ENCODE measurements at places on chromosomes 7 and 10.

DNA sequence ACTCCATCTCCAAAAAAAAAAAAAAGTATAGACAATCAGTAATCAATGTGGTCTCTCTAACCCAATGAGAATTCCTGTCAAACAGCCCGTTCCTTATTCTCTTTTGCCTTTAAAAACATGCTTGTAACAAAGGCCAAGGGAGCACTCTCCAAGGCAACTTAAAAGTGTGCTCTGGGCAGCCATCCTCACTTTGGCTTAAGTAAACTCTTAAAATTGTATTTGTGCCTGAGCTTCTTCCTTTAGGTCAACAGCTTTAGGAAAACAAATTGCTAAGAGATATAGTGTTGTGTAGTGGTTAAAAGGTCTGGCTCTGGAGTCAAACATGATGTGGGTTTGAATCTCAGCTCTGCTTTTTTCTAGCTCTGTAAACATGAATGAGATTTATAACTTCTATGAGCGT, 13.9 kb upstream of the EPC1 start:
- DNase-seq: no peak

GRCh38 chr10:28058746-28059145, 59.9 kb upstream of the ODAD2 start:
- no peak for DNase-seq

GRCh38 chr7:138879356-138879755, 81.4 kb upstream of the ATP6V0A4 start:
- no peak for DNase-seq

DNA sequence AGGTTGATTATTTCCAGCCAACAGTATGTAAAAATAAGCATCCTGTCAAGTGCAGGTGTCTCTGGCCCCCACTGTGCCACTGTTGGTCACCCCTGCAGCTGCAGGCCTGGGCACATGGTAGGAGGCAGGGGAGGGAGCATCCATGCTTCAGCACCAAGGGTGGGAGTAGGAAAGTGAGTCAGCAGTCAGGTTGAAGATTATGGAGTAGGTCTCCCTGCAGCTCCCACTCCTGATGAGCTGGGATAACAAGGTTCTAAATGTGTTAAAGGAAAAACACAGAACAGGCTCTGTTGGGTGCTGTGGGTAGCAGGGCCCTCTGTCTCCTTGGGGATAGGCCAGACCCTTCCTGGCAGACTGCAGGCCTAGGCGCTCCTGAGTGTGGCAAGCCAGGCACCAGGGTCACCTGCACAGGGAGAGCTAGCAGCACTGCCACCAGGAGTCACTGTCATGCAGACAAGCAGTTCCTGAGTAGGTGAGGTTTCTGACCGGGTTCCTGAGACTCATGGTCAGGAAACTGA, 59.3 kb downstream of the NUDCD3 start:
- DNase-seq: no peak

DNA sequence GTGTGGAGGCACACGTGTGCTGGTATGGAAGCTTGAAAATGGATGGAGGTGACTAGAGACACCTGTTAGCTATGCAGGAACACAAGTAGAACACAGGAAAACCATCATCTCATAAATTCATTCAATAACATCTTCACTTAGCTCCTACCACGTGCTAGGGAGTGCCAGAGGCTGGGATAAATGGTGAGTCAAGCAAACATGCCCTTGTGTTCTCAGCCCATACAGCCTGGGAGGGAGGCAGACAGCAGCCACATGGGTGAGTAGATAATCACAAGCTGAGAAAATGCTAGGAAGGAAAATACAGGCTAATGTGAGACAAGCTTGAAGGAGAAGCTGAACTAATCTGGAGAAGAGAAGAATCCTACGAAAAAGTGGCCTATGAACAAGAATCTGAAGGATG, 468.0 kb upstream of the ZMIZ1 start:
- no peak for DNase-seq

DNA sequence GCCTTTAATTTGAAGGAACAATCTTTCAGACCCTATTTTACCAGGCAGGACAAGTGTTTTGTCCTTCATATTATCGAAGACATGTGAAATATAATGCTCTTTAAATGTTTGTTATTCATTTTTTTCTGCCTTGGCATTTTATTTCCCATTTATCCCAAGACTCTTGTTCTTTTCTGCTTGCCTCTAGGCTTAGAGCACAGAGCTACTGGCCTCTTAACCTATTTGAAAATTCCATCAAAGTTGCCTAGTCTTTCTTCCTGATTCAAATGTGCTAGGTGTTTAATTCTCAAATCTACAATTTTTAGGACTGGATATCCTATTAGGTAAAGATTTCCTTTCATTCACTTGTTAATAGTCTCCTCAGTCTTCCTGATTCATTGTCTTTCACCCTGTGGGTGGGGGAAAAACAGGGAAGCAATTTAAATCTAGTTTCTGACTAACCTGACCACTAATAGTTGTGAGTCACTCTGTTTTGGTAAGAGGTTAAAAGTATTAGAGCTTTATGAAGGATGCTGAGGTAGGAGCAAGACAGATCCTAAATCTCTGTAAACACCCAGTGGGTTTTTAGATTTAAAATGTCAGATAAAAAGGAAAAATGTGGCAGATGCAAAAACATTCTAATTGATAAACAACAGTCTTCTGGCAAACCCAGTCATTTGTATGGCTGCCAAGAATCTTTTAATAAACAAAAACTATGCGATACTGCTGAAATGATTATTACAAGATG, 1.5 kb downstream of the LIPK start:
- DNase-seq: no peak

- no peak for DNase-seq
Observed at GRCh38 chr10:71517298-71518169, 120.8 kb downstream of the CDH23 start.

- DNase-seq: no peak
Observed at GRCh38 chr7:139109983-139110411, 477 bp upstream of the ZC3HAV1 start.

DNA sequence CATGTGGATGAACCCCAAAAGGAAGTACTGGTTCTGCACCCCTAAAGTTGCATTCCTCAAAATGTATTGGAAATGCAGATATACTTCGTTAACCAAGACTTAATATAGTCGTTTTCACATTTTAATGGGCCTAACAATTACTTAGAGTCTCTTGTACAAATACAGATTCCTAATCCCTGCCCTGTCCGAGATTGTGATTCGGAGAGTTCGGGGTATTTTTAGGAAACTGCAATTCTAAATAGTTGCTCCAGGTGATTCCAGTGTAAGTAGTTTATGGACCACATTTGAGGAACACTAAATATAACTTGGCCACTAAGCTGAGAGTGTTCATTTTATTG, 830 bp downstream of the TRUB1 start:
- DNase-seq: no peak

DNA sequence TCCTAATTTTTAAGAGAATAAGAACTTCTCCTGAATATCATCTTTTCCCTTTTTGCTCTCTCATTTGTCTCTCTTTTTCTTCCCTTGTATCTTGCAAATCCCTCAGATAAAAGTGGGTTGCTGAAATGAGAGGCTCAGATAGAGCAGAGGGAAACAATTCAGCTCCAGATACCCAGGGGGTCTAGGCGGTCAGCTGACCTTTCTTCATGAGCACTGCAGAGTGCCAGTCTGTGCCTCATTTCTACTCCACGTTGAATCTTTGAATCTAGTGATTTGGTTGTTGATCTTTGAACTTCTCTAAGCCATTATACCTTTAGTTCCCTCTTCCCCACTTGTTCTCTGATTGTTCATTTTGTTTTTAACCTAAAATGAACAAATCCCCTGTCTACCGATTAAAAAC, 572.6 kb downstream of the PTPRN2 start:
- DNase-seq: no peak

DNA sequence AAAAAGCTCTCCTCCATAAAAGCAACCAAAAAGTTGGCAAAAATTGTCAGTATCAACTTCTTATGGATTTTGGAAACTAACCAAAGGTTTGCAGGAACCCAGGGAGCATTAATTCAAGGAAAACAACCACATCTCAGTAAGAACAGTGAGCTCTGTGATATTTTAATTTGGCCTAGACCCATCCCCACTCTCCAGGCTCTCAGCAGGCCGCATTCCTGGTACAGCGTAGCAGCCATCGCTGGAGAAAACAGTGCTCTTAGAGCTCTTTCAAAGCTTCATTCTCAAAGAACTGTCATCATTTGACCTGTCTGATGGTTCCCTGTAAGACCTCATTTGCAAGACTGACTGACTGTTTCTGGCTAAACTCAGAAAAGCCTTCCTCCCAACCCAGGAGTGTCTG, 81.9 kb downstream of the NUDCD3 start:
- no peak for DNase-seq

DNA sequence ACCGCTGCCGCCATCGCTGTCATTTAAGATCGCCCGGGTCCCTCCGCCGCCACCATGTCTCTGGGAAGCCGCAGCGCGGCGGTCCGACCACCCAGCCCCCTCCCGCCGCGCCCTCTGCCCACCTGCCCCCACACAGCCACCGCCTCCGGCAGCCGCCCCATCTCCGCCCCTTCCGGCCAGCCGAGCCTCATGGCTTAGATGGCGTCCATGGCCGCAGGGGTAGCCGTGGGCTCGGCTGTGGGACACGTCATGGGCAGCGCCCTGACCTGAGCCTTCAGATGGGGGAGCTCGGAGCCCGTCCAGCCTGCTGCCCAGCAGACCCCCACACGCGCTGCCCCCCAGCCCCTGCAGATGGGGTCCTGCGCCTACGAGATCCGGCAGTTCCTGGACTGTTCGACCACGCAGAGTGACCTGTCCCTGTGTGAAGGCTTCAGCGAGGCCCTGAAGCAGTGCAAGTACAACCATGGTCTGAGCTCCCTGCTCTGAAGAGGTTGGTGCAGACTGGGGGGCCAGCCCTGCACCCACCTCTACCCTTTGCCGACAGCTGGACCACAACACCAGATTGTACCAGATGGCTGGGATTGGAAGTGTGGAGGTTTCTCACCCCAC, 38.0 kb upstream of the TARP start:
- no peak for DNase-seq

- no peak for DNase-seq
Observed at GRCh38 chr7:126760914-126761577, 491.7 kb downstream of the GRM8 start.

DNA sequence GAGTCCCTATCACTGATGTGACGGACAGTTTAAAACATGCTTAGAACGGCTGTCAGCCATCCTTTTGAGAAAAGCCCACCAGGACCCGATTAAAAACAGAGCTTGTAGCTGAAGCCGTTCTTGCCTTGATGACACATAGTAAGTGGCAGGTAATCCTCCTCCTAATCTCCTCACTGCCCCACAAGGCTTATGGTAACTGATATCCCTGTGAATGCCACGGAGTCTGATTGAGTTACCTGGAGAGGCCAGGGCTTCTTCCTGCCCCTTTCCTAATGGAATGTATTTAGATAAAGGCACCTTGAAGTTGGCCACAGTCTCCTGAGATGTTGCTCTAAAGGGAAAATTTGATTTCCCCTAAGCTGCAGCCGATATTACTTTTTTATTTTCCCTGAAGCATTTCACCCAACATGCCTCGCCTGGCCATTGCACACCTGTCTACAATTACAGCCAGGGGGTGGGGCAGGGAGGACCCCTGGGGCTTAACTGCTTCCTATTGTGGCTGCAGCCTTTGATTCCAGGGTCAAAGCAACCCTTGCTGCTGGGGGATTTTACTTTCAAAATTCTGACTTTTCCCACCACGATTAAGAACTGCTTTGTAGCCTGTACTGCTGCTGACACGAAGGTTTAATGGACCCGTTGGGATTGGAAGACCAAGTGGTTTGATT, 169.0 kb upstream of the GPR26 start:
- DNase-seq: no peak

DNA sequence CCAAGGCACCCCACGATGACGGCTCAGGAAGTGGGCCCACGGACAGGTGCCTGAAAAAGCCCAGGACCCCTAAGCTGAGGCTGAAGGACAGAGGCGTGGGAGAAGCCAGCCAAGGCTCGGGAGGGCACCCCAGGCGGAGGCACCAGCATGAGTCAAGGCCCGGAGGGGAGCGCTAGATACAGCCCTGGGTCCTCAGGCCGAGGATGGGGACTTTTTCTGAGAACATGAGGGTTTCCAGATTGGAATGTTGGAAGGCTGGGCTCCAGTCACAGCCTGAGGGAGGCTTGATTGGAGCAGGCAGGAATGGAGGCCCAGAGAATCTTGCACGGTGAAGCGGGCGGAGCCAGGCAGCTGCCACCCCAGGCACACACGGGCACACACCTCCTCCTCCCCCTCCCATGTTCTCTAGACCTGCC, 19.0 kb upstream of the ELFN1 start:
- no peak for DNase-seq

- DNase-seq: no peak
Observed at GRCh38 chr10:60282771-60283353, 106.8 kb downstream of the ANK3 start.

DNA sequence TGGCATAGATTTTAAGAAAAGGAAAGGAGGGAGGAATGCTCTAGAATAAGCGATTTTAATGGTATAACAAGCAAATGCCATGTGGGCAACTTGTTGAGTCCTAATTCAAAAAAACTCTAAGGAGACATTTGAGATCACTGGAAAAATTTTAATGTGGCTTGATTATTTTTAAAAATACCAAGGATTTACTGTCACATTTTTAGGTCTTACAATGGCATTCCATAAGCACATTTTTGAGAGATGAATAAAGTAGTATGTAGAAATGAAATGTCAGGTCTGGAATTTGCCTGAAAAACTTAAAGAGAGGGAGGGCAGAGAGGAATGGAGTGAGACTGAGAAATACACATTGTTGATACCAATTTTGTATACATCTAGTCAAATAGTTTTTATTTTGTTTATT, 20.3 kb downstream of the NCAPG2 start:
- DNase-seq: no peak

- DNase-seq: no peak
Observed at GRCh38 chr10:26481914-26482550, 43.9 kb downstream of the APBB1IP start.

- DNase-seq: no peak
Observed at GRCh38 chr7:5525271-5526099, 101.9 kb upstream of the TNRC18 start.

- DNase-seq: no peak
Observed at GRCh38 chr7:159104188-159104920, 40.3 kb downstream of the VIPR2 start.

DNA sequence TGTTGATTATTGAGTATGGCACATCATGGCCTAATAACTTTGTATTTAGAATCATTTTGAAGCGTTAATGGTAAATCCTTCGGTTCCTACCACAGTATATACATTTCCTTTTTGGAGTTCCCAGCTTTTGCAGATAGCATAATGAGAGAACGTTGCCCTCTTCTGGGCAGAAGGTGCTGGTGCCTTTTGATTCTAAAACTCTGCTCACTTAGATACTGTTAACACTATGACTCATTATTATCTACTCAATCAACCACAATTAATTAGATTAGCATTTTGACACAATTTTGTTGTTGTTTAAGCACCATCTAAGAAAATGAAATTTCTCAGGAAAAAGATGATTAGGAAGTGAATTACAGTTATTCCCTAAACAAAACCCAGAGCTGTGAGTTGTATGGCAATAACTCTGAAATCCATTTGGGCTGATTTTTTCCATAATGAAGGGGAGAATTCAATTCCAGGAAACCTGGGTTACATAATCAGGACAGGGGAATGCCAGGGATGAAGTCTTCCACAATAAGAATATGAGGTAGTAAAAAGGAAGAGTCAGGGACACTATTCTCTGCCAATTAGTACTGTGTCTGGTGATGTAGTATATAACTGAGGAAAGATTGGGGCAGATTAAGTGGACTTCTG, 11.5 kb upstream of the DLD start:
- no peak for DNase-seq

All from stimulated activated CD4-positive, alpha-beta T cell treated with anti-CD3 and anti-CD28 coated beads, Interleukin-1b, Interleukin-23, amount 100 ng/mL, for 1 hour (primary cell).